ENCODE measurements at places on chromosomes 16 and 17. TPM values are rescaled to one million over a fixed set of nuclear protein-coding genes. Genes with fewer than 3 reads are reported as not detected.

NKD1 gene
- under 0.01 TPM for total RNA-seq

SLC39A11 gene
- total RNA-seq: 21.3 TPM

CDRT15 gene
- total RNA-seq: not detected

WWP2 gene
- 16.4 TPM for total RNA-seq

RFWD3 gene
- total RNA-seq: 5.5 TPM

GPRC5C gene
- total RNA-seq: 1.1 TPM

NPIPA5 gene
- total RNA-seq: 2.3 TPM

Data from bronchial smooth muscle cell (primary cell).